ENCODE measurements at places on chromosomes 2 and 18.

DNA sequence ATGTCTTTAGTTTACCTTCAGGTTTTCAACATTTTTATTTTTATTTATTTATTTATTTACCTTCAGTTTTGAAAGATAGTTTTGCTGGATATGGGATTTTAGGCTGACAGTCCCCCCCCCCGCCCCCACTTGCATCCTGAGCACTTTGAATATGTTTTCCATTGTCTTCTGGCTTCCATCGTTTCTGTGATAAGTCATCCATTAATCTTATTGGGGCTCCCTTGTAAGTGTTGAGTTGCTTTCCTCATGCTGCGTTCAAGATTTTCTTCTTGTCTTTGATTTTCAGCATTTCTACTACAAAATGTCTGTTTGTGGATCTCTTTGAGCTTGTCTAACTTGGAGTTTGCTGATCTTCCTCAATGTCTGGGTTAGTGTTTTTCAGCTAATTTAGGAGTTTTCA lies 19.4 kb upstream of the LDLRAD4 start:
- no peak for DNase-seq

- DNase-seq: no peak
These were observed 519.3 kb upstream of the ID2 start for GRCh38 chr2:8162552-8162951.

DNA sequence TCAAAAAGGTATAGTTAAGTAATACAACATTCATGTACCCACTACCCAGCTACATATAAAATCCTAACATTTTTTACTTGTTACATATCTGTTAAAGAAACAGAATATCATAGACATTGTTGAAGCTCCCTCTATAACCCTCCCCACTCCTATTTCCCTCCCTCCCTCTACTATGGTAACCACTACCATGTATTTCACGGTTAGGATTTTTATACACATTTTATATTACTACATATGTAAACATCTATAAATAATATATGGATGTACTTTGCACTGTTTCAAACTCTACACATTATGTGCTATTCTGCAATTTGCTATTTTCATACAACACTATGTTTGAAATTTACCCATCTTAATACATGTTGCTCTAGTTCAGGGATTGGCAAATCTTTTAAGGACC lies 36.3 kb downstream of the THOC1 start:
- DNase-seq: no peak

DNA sequence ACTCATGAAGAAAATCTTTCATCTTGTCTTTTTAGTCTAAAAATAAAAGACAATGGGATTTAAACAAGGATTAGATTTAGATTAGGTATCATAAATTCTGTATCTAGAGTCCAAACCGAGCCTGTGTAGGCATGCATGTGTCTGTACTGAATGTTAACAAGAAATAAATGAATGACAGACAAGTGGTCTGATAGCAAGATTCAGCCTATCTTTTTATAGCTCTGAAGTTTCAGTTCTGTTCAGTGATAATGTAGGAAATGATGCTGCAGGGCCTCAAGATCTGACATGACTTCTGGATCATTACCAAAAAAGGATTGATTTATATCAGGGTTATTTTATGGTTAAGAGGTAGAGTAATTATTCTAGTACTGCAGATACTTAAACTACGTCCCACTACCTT lies 137.0 kb upstream of the ATP5MC3 start:
- no peak for DNase-seq

GRCh38 chr2:54767921-54768320 lies 44.5 kb downstream of the EML6 start:
- DNase-seq: no peak

DNA sequence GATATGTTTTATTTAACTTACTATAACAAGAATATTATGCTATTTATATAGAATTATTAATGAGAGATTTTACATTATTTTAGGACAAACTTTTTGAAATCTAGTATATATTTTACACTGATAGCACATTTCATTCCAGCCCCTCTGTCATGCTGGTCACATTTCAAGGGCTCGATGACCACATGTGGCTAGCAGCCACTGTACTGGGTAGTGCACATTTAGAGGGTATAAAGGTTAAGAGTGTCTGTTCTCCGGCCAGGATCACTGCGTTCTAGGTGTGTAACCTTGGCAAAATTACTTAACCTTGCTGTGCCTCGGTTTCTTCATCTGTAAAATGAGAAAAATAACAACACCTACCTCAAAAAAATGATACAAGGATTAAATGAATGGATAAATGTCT lies 87.2 kb upstream of the TNP1 start:
- DNase-seq: no peak

- DNase-seq: no peak
These were observed 52.6 kb downstream of the PTPRM start for GRCh38 chr18:7619676-7620075.

- no peak for DNase-seq
These were observed 60.7 kb downstream of the SPATS2L start for GRCh38 chr2:200367155-200367554.

GRCh38 chr2:190036071-190036470 lies 26.5 kb downstream of the MSTN start:
- no peak for DNase-seq
